ENCODE measurements at places on chromosomes 16 and 17.
A peak's percentile ranks its signal among the peaks of the same experiment; 100 is the strongest.

DNA sequence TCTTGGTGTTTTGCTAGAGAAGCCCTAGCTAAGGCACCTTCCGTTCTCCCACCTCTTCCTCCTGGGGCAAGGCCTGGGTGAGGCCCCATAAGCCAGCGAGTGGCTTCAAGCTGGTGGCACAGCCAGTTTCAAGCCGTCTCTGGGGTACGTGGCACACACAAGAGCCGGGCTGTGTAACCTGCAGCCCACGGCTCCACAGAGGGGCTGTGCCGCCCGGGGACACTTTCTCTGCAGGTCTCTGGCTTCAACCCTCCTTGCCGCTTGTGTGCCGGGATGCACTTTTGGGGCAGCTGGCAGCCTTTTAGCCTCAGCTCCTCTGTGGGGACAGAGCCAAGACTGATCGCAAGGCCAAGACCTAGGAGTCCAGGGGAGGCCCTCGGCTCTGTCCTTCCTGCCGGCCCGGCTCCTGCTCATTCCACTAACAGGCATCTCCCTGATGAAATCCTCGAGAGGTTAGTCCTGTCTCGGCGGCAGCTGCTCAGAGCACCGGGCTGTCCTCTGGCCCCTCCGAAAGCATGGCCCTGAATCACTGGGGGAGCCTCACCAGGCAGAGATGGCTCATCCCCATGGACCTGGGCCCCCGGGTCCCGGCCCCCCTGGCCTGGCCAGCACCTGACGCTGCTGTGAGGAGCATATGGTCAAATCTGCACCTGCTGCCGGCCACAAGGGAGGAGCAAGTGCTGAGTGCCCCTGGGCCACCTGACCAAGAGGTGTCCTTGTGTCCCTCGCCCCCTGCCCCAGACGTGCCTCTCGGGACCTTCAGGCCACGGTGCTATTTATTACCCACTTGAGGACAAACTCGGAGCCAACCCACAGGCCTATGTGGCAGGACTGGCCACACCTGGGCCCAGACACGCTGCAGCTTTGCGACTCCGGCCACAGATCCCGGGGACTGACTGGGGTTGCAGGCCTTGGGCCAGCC lies 98.5 kb downstream of the METRNL start:
- peak; percentile 46 for DNase-seq

DNA sequence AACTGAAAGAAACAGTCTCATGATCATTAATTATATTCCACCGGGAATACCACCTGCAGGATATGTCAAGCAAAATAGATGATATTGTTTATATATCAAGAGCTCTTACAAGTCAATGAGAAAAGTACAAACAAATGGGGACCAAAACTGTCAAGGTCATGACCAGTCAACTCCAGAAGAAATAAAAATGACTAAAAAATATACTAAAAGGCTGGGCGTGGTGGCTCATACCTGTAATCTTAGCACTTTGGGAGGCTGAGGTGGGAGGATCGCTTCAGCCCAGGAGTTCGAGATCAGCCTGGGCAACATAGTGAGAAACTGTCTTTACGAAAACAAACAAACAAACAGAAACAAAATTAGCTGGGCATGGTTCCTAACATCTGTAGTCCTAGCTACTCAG lies 49.8 kb upstream of the SCNN1B start:
- DNase-seq = no peak

DNA sequence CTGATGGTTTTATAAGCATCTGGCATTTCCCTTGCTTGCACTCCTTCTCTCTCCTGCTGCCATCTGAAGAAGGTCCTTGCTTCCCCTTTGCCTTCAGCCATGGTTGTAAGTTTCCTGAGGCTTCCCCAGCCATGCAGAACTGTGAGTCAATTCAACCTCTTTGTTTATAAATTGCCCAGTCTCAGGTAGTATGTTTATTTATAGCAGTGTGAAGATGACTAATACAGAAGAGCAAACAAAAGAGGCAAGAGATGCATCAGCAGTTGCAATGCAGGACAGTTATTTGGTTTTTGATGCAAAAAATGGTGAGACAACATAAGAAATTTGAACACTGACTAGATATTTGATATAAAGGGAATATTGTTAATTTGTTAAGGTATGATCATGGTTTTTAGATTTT lies 16.8 kb downstream of the TMEM100 start:
- DNase-seq = no peak

- no peak for DNase-seq
Observed at GRCh38 chr17:55462711-55463110, 41.1 kb upstream of the MMD start.

- DNase-seq = no peak
Observed at GRCh38 chr16:72666267-72666666, 381.7 kb downstream of the ZFHX3 start.

DNA sequence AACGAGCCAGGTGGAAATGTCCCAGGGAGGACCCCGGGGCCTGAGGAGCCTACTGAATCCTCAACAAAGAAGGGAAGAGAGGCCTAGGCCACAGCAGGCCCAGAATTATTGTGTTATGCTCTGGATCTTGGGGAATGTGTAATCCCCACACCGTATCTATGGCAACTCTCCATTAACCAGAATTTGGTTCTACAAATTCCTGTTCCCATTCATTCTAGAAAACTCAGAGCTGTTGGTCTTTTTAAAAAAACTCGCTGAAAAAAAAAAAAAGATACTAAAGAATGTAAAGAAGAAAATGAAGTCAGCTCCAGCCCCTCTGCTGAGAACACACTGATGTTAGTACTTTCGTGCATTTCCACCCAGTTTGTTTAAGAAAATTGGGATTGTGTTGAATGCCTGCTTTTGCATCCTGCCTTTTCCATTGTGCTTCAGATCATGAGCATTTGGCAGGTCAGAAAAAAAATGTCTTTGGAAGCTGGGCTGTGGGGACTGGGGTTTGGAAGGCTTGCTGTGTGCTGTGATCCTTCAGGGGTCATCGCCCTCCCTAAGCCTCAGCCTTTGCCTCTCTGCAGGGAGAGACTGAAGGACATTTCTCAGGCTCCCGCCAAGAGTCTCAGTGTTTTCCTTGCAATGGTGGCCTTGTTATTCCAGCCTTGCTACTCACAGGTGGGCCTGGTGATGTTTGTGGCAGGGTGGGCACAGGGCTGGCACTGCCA lies 69.5 kb downstream of the SREBF1 start:
- DNase-seq = no peak

DNA sequence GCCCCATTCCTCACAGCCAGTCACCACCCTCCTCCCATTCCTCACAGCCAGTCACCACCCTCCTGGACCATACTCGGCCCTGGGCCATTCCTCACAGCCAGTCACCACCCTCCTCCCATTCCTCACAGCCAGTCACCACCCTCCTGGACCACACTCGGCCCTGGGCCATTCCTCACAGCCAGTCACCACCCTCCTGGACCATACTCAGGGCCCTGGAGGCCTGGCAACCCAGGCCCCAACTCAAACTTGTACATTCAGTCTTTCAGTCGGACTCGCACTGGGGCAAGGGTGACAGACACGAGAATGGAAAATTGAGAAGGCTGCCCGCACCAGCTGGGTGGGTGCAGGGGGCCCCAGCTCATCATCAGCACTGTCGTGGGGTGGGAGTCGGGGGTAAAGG lies 30.4 kb upstream of the FOXK2 start:
- no peak for DNase-seq

DNA sequence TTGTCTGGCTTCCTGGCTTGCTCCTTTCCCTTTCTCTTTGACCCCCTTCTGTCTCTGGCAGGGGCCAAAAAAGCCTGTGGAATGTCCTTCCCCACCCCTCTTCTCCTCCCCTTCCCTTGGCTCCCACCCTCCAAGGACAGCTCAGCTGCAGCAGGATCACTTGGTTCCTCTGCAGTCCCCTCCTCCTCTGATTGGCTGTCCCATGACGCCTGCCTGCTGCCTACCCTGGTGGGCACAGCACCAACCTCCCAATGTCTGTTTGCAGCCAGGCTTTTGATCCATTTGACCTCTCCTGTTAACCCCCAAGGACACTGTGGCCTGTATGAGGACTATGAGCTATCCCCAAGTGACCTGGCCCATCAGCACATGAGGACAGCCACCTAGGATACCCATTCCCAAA lies 14.8 kb upstream of the MTMR4 start:
- peak; percentile 51 for DNase-seq

DNA sequence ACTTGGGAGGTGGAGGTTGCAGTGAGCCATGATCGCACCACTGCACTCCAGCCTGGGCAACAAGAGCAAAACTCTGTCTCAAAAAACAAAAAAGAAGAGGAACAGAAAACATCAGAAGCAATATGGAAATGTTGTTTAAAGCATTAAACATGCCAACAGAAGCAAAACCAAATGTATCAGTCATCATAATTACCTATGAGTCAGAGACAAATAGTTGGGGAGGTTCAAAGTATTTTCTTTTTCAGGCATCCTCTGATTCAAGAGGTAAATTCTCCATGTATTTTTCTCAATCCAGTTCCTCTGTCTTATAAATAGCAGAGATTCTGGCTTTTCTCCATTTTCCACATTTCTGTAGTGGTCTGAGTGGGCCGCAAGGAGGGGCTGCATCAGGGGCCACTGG lies 2.1 kb upstream of the TM4SF5 start:
- no peak for DNase-seq

- DNase-seq = peak; percentile 77
Observed at GRCh38 chr16:2912330-2913199, 834 bp downstream of the FLYWCH1 start.

DNA sequence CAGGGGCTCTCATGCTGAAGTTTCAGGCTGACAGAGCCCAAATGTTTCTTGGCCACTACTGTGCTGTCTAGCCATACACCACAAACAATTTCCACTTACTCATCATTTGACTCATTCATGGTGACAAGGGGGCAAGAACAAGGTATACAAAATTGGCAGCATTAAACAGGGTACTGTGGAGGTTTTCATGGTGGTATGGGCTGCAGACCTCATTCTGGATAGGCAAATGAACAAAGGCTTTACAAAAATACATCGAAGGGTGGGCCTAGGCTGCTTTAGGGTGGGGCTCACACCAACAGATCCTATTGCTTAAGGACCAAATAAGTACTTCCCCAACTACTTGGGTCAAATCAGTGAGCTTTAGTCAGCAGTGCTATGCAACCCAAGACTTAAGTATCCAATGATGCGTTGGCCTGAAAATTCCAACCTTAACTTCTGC lies 53.0 kb downstream of the N4BP1 start:
- no peak for DNase-seq

DNA sequence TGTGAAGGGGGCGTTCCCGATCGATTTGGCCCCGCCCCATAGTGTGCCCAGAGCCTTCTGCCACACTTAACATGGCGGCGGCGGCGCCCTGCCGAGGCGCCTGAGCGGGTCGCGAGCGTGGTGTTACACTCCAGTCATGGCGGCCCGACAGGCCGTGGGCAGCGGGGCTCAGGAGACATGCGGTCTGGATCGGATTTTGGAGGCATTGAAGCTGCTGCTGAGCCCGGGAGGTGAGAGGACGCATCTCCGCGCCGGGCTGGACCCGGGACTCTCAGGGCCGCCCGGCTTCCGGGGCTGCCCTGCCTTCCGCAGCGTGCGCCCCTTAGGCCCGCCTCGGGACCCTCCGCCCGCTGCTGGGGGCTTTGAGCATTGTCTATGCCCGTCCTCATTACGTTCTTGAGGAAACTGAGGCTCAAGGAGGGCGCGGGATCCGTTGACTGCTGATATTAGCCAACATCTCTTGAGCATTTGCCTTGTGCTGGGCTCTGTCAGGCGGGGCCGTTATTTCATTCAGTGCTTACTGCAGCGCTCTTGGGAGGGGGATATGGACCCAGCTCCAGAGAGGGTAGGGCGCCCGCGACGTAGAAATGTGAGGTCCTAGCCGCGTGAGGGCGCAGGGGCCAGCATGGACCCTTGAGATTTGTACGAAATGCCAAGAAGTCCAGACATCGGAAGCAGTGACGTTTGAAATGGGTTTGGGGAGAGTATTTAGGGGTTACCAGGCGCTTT lies at the start of gene TANGO6:
Gene TANGO6, plus strand, starts transcription at position 50 of the 729 bp plus-strand sequence. Its CDS starts 87 bp downstream, at position 137.
- peak; percentile 98 for DNase-seq

All from activated CD8-positive, alpha-beta memory T cell treated with anti-CD3 and anti-CD28 coated beads for 24 hours (primary cell).